ENCODE measurements at places on chromosomes 5 and 9.

DNA sequence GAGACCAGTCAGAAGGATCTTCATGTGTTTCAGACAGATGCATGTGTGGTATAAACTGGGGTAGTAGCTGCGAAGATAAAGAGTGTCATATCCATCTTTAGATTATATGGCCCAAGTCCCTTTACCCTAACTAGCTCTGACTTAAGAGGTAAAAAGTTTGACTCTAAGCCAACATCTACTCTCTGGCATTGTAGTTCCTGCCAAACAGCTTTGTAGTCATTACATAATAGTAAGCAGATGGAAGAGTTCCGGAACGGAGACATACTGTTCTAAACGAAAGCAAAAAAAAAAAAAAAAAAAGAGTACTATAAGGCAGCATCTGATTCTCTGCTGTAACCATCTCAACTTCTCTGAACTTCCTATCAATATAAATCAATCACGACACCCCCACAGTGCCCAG lies 48.8 kb downstream of the CEMIP2 start:
- DNase-seq: no peak

DNA sequence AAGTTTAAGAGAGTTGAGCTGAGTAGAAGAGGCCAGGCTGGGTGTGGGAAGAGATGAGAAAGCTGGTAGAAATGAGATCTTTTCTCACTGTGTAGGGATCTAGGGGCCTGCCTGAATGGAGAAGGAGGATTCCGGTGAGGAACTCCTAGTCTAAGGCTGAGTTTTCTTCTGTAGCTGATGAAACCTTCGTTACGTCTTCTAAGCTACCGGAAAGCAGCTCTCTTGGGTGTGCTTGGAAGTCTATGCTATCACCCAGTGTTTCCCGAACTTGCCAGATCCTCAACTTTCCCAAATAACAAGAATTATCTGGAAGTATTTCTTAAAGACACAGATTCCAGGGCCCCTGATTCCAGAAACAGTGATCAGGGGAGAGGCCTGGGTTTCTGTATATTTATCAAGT lies 55.4 kb upstream of the TNFSF15 start:
- no peak for DNase-seq

DNA sequence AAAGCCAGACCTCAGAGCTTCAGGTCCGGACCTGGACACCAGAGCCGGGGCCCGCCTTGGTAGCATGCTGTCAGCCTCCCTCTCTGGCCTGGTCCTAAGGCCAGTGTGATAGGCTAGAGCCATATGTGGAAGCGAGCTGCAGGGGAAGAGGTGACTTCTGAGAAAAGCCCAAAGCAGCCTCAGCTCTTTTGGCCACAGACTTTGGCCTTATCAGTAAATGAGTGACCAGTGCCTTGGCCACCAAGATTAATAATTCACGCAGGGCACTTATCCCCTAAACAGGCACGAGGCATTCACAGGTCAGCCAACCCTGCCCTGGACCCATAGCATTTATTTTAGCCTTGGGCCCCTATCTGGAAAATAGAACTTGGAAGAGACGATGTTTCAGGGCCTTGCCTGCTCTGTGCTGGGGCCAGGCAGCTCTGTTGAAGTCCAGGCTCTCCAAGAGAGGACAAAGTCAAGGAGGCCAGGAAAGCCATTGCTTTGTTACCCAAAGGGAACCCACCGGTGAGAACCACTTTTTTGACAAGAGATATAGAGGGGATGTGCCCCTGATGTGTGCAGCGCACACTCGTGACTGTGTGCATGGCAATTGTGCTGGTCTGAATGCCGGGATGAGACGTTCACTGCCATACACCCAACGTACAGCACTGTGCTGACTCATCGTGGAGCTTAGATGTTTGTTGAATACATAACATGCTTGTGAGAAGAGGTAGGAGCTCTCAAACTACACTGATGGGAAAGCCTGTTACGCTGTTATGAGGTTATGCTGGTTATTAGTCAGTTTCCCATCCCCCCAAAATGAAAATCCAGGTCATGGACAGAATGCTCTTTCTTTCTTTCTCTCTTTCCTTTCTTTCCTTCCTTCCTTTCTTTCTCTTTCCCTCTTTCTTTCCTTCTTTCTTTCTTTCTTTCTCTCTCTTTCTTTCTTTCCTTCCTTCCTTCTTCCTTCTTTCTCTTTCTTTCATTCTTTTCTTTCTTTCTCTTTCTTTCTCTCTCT lies 5.0 kb upstream of the SLC34A1 start:
- no peak for DNase-seq

GRCh38 chr9:98108531-98109031 lies 10.4 kb downstream of the TRIM14 start:
- no peak for DNase-seq

- DNase-seq: no peak
Observed at GRCh38 chr9:115985657-115986056, 167.9 kb upstream of the PAPPA start.

- DNase-seq: no peak
Observed at GRCh38 chr9:123216251-123216797, 52.1 kb downstream of the STRBP start.

- no peak for DNase-seq
Observed at GRCh38 chr5:74257645-74258313, 382.7 kb downstream of the ENC1 start.

- DNase-seq: no peak
Observed at GRCh38 chr5:108672639-108673038, 75.1 kb upstream of the FER start.

DNA sequence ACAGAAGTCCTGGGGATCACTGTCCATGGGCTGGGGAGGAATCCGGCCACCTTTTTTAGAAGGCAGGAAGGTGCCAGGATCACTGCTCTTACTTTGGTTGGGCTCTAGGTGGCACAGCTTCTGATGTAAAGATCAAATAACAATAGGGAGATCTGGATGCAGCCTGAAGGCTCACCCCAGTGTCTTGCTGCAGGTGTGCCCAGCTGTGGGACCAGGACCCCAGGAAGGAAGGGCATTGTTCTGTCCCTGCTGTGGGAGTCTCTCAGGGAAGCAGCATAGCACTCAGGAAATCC lies 69.6 kb downstream of the DAB2IP start:
- DNase-seq: no peak

DNA sequence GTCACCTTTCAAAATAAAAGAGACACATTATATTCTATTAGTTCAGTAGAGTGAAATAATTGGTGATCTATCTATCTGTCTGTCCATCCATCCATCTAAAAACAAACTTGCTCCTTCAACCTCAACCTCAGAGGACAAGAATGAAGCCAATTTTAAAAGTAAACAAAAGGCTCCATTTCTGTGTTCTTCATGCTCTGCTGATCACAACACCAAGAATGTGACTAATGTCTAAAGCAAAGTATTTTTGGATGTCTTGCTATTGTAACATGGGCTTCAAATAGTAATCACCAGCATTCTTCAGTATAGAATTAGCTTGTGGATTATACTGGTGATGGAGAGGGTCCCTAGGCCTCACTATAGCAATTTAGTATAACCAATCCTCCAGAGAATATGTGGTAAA lies 1304.4 kb downstream of the MAT2B start:
- DNase-seq: no peak

GRCh38 chr5:111394586-111394985 lies 117.7 kb downstream of the STARD4 start:
- no peak for DNase-seq
